Stromal cell of bone marrow (primary cell): ENCODE measurements at places on chromosomes 3 and 15.

GRCh38 chr3:38507120-38507519 lies 11.0 kb downstream of the EXOG start:
- DNase-seq: no peak

DNA sequence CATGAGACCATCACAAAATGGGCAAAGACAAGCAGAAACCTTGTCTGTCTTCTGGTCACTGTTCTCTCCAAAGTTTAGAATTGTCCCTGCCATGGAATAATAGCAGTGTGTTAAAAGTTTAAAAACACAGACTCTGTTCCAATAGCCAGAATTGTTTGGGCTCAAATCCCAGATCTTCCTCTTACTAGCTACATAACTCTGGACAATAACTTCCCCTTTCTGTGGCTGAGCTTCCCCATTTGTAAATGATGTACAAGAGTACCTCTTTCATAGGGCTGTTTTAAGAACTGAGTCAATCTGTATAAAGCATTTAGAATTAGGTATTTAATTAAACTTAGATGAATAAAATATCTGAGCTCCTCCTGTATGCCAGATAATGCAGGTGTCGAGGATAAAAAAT lies 623.0 kb downstream of the NTRK3 start:
- no peak for DNase-seq

DNA sequence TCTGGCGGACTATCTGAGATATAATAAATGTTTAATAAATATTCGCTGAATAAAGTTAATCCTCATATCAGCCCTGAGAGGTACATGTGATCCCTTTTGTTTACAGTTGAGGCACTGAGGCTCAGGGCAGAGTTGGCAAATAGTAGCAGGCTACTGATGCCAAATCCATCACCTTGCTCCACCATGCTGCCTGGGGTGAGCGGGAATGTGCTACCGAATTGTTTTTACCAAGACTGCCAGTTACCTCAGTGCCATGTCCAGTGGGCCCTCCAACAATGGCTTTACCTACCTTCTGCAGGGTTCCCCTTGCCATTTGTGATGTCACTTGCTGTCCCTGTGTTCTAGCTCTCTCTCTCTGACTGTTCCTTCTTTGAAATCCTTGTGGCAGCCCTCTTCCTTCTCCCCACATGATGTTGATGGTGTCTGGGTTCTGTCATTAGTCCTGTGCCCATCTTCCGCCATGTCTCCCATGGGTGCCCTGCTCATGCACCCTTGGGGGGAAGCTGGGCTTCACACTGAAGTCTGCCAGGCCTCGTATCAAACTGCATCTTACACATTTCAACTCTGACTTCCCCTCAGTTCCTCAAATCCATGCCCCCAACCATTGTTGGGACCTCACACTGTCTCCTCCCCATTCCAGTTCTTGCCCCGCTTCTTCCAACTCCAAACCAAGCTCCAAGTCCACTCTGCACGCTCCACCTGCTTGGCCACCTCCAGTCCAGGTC lies 35.4 kb downstream of the SLCO2A1 start:
- DNase-seq: no peak

GRCh38 chr15:25870938-25871337 lies 7.8 kb upstream of the ATP10A start:
- no peak for DNase-seq

- DNase-seq: no peak
These were observed 71.3 kb downstream of the NUP210 start for GRCh38 chr3:13348661-13349396.

GRCh38 chr3:51941463-51941797 lies 274 bp downstream of the RRP9 start:
- DNase-seq: no peak

DNA sequence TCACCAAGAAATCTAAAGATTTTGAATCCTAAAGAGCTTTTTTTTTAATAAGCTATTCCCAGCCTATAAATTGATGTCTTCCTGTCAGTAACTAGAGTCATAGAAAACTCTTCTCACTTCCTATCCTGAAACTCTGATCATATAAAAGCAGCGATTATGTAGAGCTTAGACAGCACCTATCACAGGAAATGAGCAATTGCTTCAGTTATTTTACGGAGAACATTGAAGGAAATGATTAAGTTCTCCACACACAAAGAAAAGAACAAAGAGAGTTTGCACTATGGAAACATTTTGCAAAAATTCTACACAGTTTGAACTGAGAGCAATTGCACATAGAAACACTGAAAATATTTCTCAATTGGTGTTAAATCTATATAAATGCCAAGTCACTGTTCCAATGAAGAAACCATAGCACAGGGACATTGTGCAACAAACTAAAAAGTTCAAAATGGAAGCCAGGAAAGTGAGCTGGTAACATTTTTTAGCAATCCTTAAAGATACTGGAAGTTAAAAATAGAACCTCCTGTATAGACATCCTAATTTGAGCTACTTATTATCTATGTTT lies 291.5 kb upstream of the ARHGEF26 start:
- no peak for DNase-seq

GRCh38 chr3:175456466-175456865 lies 597.3 kb downstream of the NAALADL2 start:
- DNase-seq: no peak

- no peak for DNase-seq
These were observed 2.5 kb upstream of the PLA2G4F start for GRCh38 chr15:42158941-42159340.

- DNase-seq: no peak
These were observed 169.9 kb downstream of the WDR72 start for GRCh38 chr15:53589520-53590057.

- DNase-seq: no peak
These were observed 6.3 kb downstream of the ABCC5 start for GRCh38 chr3:184011230-184011876.

DNA sequence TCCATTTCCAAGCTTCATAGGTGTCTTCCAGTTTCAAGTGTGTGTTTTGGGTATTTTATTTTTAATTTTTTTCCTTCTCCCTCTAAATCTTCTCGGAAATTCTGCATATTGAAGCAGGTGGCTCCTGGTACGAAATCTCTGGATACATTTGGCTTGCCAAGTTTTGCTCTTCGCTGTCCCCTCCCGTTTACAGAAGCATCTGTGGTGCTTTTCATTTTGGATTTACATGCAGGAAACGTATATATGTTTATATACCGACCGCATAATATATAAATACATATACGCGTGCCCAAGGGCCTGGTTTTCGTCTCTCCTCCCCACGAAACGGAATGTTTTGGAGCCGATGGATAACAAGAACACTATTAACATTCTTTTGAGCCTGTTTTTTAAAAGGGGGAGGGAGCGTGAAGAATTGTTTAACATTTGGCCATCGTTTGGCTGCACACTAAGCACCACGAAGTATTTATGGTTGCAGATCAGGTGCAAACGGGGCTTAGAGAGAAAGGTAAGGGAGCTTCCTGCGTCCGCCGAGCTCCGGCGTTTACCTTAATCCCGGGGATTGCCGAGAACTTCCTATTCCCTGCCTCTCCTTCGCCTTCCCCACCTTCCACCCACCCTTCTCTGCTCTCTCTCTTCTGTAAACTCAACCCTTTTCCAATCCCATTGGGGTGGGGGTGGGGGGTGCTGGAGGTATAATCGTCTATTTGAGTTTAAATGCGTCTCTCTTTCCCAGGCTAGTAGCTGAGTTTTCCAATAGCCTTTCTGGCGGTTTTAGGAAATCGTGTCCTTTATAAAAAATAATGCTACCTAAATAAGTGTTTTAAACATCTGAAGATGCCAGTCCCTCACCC lies 1.1 kb upstream of the NLGN1 start:
- no peak for DNase-seq
